Transverse colon (tissue), 4 donors: ENCODE measurements at places on chromosomes 7 and 10. TPM values are rescaled to one million over a fixed set of nuclear protein-coding genes. Genes with fewer than 3 reads are reported as not detected.

GRCh38 chr10:6019010-6019782 is 41.9 kb upstream of the IL15RA start:
- no peak for DNase-seq

- no peak for DNase-seq
Observed at GRCh38 chr10:124285587-124286527, 132.9 kb downstream of the OAT start.

- no peak for DNase-seq
Observed at GRCh38 chr7:2045559-2046405, 187.0 kb downstream of the MAD1L1 start.

DNA sequence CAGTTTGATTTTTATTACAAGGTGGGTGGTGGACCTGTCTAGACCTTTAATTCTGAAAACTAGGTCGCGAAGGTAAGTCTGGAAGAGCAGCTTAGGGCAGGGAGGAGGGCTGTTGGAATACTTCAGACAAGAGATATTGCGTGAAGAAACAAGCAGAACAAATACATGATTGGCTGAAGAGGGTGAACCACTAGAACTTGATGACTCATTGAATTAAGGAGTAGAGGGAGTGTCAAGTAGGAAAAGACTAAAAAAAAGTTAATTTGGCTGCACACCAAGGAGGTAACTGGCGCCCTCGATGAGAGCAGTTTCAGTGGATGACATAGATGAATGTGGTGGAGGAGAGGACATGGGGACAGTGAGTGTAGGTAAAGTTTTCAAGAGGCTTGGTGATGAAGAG is 41.3 kb downstream of the WNT2 start:
- DNase-seq, result no peak

GRCh38 chr7:110209884-110210283 is 881.0 kb upstream of the LRRN3 start:
- DNase-seq, result no peak

DNA sequence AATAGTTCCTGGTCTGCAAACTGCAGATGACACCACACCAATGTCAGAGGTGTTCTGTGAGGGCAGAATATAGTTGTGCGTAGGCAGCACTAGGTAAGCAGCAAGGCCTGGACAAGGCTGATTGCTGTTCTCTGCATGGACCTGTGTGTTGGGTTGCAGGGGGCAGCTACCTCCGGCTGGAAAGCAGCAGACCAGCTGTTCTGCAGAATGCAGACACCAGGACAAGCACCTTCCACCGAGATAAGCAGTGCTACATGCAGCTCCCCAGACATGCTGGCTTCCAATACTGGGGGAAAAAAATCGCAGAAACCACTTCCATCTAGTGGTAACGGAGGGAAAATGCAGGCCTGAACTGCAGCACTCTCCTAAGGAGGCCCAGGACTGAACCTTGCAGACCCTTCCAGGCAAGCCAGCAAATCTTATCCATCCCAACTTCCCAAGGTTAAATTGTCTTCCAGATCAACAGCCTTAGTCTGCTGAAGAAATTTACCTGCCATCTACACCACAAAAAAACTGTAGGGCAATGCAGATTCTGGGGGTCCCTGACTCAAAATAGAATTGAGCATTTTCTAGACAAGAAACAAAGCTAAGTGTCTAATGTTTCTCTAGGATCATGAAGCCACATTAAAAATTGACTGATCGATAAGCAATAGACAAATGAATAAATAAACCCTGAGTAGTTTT is 50.5 kb upstream of the COBL start:
- DNase-seq, result peak; percentile 34

DNA sequence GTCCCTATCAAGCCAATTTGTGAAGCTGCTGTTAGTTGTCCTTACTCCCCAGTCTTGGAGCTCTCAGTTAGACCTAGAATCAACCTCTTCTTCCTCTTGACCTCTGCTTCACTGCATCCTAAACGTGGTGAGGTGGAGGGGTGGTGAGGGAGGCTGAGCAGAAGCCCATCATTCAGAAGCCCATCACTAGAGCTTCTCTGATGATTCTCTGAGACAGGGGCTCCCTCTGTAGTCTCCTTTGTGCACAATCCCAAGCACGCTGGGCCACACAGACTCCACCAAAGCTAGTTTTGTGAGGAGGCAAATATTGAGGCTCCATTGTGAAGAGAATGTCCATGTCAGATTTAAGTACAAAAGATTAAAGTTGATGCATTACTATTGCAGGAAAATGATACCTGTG is 163.8 kb upstream of the PRSS1 start:
- DNase-seq, result no peak

DNA sequence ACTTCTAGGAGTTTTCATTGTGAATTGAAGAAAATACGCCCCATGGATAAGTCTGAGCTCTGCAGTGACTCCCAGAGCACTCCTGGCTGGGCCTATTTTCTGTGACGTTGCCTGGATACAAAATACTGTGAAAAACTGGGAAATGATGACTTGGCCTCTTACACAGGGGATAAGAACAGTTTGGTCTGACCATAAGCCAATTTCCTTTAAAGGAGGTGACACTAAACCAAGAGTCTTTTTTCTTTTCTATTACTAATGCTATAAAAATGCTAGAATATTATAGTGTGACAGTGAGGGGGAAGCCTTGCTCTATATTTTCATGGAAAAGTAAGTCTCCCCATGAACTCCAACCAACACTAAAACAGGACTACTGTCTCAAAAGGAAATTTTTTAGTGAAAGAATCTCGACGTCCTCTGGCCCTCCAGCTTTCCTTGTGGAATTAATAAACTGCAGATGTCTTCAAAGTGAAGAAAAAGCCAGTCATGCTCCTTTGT is 45.5 kb downstream of the MYOF start:
- peak; percentile 31 for DNase-seq

- DNase-seq, result peak; percentile 47
Observed at GRCh38 chr10:26879744-26880143, 19.0 kb upstream of the ABI1 start.

- no peak for DNase-seq
Observed at GRCh38 chr10:120770496-120770895, 80.7 kb upstream of the WDR11 start.

GRCh38 chr10:69180525-69181204 is 631 bp downstream of the SUPV3L1 start:
- no peak for DNase-seq

Gene NUTM2A
- total RNA-seq, result 2.7 TPM

Gene CDH23
- total RNA-seq, result 8.2 TPM

Gene ABCC2
- total RNA-seq, result 0.75 TPM

Gene ANKRD16
- 16.2 TPM for total RNA-seq

Gene FAM25C
- not detected for total RNA-seq
